Spinal cord (tissue), 10 donors: ENCODE measurements at places on chromosomes 3 and 15. TPM values are rescaled to one million over a fixed set of nuclear protein-coding genes. Genes with fewer than 3 reads are reported as not detected.
A peak's percentile ranks its signal among the peaks of the same experiment; 100 is the strongest.

DNA sequence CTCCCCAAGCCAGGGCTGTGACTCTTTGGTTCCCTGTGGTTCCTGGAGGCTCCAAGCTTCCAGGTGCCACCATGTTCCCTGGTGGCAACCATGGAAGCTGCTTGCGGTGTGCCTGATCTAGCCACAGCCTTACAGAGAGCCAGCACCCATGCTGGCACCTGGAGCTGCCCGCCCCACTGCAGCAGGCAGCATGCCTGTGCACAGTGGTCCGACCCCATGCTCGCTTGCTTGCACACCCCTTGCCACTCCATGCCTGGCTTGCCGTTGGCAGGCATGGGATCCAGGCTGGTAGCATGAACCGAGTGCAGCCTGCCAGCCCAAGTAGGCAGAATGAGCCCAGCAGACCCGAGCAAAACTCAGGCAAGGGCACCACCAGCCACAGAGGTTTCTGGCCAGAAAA, 53.9 kb downstream of the SLMAP start:
- H3K27me3 ChIP-seq, result no peaks in the 10 kb centered on the region
- no peak for DNase-seq
- peaks cover 3% of the 10 kb centered on the region for H3K36me3 ChIP-seq
- H3K4me1 ChIP-seq, result peaks cover 9% of the 10 kb centered on the region
- no peak overlapping the region for H3K4me3 ChIP-seq

DNA sequence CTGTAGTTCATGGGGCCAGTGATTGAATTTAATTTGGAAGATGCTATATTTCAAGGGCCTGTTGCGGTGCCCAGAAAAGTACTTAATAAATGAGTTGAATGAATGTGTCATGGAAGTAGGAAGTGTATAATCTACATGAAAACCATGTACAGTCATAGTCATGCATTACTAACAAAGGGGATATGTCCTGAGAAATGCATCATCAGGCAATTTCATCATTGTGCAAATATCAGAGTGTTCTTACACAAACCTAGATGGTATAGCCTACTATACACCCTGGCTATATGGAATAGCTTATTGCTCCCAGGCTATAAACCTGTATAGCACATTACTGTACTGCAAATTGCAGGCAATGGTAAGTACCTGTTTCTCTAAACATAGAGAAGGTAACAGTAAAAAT, 10.7 kb upstream of the MYO5C start:
- no peaks in the 10 kb centered on the region for H3K4me1 ChIP-seq
- H3K4me3 ChIP-seq, result no peak overlapping the region
- no peak overlapping the region for H3K27ac ChIP-seq
- peaks cover 15% of the 10 kb centered on the region for H3K36me3 ChIP-seq

DNA sequence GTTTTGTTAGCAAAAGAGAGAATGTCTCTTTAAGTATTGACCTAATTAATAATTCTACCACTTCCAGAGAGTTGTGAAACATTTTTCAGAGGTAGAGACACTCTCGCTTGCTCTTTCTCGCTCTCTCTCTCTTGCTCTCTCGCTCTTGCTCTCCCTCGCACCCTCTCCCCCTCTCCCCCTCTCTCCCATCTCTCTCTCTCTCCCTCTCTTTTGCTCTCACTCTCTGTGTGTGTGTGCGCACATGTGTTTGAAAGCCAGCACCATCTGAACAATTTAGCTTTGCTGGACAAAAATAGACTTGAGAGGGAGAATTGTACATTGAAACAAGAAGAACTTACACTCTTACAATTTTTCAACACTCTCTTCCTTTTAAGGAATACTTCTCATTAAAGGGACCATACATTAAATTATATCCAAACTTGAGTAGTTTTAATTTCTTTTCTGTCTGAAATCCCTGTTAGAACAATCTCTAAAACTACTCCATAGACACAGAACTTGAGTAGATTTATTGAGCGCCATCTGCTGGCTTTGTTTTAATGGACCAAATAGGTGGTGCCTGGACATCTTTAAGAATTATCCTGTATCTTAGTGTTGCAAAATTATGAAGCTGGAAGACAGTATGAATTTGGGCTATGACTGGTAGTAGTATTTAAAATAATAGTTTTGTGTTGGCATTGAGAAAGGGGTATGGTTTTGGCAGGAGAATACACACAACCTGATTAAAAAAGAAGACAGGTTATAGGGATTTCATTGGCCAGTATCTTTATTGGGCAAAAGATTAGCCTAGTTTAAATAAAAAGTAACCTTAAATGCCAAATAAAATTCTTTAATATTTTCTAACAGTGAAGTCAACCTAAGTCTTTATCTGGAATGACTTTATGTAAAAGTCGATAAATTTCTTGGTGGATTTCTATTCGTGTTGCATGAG, 124.6 kb downstream of the AKAP13 start:
- H3K27me3 ChIP-seq, result no peaks in the 10 kb centered on the region
- no peaks in the 10 kb centered on the region for H3K36me3 ChIP-seq
- peak overlapping the region; percentile 18 for H3K27ac ChIP-seq

GRCh38 chr15:77418966-77419835, 703 bp downstream of the PEAK1 start:
- H3K36me3 ChIP-seq, result no peaks in the 10 kb centered on the region
- DNase-seq, result peak; percentile 20
- H3K27ac ChIP-seq, result peak overlapping the region; percentile 89
- no peaks in the 10 kb centered on the region for H3K27me3 ChIP-seq

- DNase-seq, result no peak
- H3K36me3 ChIP-seq, result no peaks in the 10 kb centered on the region
- H3K27me3 ChIP-seq, result no peaks in the 10 kb centered on the region
- H3K4me3 ChIP-seq, result no peak overlapping the region
Measured at GRCh38 chr3:112653881-112654300, 12.9 kb upstream of the CCDC80 start.

GRCh38 chr3:177211503-177212277, 14.4 kb upstream of the TBL1XR1 start:
- no peak for DNase-seq
- no peaks in the 10 kb centered on the region for H3K27me3 ChIP-seq
- H3K4me1 ChIP-seq, result no peaks in the 10 kb centered on the region
- no peak overlapping the region for H3K4me3 ChIP-seq

ROPN1 gene
- 0.42 TPM for polyA plus RNA-seq

CA12 gene
- 8.2 TPM for polyA plus RNA-seq

DNA sequence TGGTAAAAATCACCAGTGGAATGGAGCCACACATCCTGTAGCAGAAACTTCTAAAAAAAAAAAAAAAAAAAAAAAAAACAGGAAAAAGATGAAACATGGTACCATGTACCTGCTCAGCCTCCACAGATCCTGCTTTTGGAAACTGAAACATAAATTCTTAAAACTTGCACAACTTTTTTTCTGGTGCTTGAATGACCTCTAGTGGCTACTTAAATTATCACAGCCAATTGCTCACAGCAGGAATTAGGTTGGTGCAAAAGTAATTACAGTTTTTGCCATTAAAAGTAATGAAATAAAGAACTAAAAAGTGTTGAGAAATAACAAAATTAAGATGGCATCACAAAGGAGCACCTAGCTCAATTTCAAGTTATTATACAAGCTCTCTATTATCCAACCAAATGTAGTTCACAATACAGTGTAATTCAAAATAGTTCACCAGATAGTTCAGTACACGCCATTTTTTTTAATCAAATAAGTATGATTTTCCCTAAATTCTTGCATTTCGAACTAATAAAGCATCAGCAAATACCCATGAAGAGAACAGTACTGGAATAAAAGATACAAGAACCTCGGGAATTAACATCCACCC, 80.6 kb downstream of the ULK4 start:
- no peaks in the 10 kb centered on the region for H3K27me3 ChIP-seq
- no peak overlapping the region for H3K27ac ChIP-seq
- H3K36me3 ChIP-seq, result no peaks in the 10 kb centered on the region
- peak; percentile 72 for DNase-seq

MYLK gene
- 17.0 TPM for polyA plus RNA-seq

DNA sequence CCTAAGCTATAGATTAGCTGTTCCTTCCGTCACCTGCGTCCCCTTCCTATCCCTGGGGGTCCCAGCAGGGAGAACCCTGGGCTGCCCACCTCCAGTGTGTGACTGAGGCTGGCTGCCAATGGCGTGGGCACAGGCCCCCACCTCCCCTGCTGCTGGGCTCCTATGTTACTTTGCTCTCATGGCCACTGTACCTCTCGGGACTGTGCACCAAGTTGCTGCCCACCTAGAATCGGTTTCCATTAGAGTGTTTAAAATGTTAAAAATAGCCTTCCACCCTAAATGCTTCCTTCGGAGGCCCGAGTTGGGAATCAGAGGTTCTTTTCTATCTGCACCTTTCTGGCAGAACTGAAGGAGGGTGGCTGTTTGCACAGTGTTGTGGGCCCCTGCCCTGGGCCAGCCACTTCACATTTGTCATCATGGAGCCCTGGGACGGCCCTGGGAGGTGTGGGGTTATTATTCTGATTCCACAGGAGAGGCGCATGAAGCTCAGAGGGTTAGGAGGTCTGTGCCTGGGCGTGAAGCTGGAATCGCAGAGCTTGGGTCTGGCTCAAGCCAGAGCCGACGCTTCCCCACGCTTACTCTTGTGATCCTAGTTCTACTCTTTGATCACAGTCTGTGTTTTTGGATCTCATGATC, 29.1 kb downstream of the IRAK2 start:
- peak overlapping the region; percentile 3 for H3K27ac ChIP-seq
- no peaks in the 10 kb centered on the region for H3K27me3 ChIP-seq
- H3K36me3 ChIP-seq, result peaks cover 3% of the 10 kb centered on the region
- no peak overlapping the region for H3K4me3 ChIP-seq
- H3K4me1 ChIP-seq, result peaks cover 20% of the 10 kb centered on the region

GNAT1 gene
- 0.29 TPM for polyA plus RNA-seq

GRCh38 chr3:76308541-76308940, 523.2 kb upstream of the ZNF717 start:
- H3K36me3 ChIP-seq, result no peaks in the 10 kb centered on the region
- no peak for DNase-seq
- H3K4me1 ChIP-seq, result no peaks in the 10 kb centered on the region
- H3K27ac ChIP-seq, result no peak overlapping the region
- H3K4me3 ChIP-seq, result no peak overlapping the region

GRCh38 chr3:43212914-43213611, 73.3 kb upstream of the SNRK start:
- H3K4me3 ChIP-seq, result no peak overlapping the region
- H3K36me3 ChIP-seq, result no peaks in the 10 kb centered on the region
- no peak for DNase-seq
- no peaks in the 10 kb centered on the region for H3K4me1 ChIP-seq

- DNase-seq, result no peak
- H3K4me3 ChIP-seq, result no peak overlapping the region
- H3K27me3 ChIP-seq, result no peaks in the 10 kb centered on the region
- no peaks in the 10 kb centered on the region for H3K4me1 ChIP-seq
- no peak overlapping the region for H3K27ac ChIP-seq
- H3K36me3 ChIP-seq, result peaks cover 53% of the 10 kb centered on the region
Measured at GRCh38 chr3:51637941-51638471, 33.0 kb upstream of the TEX264 start.

LRRC28 gene
- 33.3 TPM for polyA plus RNA-seq

DNA sequence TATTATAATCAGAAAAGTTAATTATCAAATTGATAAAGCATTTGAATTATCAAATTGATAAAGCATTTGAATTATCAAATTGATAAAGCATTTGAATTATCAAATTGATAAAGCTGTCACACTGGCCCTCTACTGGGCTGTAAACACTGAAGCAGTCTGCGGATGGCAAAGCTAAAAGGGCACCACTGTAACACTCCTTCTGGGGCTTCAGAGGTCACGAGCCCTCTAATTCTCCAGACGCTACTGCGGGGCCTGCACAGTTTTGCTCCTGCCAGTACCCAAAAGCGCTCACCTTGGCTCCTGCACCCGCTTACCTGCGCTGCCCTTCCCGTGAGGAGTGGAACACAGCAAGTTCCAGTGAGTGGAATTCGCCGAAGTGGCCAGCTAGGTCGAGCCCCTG, 409.0 kb upstream of the KCNMB2 start:
- H3K27ac ChIP-seq, result no peak overlapping the region
- no peaks in the 10 kb centered on the region for H3K4me1 ChIP-seq
- no peaks in the 10 kb centered on the region for H3K36me3 ChIP-seq
- H3K4me3 ChIP-seq, result no peak overlapping the region
- H3K27me3 ChIP-seq, result no peaks in the 10 kb centered on the region
- DNase-seq, result no peak

FAM174B gene
- 16.9 TPM for polyA plus RNA-seq

TGM4 gene
- polyA plus RNA-seq, result 0.08 TPM

DNA sequence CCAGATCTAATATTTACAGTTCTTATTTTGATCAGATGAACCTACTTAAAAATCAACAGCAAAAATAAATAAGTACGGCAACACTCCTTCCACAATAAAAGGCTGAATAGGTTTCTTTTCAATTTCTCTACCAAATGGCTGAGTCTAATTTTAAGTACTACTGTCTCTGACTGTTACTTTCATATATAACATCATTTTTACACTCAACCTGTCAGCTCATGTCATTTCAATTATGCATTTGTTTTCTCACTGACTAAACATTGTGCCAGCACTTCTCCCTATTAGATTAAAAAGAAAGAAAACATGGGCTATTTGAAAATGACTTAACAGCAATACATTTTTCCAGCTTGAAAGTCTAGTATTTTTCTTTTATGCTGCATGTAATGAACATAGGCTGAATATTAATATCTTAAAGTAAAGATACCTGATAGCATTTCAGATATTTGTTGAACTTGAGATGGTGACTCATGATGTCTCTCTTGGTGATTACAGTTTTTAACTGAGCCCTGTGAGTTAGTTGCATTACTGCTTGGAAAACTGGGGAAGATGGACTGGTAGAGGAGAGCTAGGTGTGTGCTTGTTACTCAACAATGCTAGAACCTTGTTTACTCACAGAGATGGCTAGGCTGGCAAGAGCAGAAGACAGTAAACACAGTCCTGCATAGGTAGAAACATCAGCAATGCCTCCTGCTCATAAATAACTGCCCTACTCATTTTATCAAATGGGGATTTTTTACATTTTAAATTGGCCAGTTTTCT, 73.9 kb downstream of the PEX5L start:
- no peak overlapping the region for H3K4me3 ChIP-seq
- no peak for DNase-seq
- H3K27me3 ChIP-seq, result no peaks in the 10 kb centered on the region

- no peaks in the 10 kb centered on the region for H3K4me1 ChIP-seq
- peaks cover 10% of the 10 kb centered on the region for H3K36me3 ChIP-seq
- no peak overlapping the region for H3K4me3 ChIP-seq
- DNase-seq, result no peak
- H3K27me3 ChIP-seq, result no peaks in the 10 kb centered on the region
Measured at GRCh38 chr15:68173119-68173518, 32.0 kb downstream of the CALML4 start.

DNA sequence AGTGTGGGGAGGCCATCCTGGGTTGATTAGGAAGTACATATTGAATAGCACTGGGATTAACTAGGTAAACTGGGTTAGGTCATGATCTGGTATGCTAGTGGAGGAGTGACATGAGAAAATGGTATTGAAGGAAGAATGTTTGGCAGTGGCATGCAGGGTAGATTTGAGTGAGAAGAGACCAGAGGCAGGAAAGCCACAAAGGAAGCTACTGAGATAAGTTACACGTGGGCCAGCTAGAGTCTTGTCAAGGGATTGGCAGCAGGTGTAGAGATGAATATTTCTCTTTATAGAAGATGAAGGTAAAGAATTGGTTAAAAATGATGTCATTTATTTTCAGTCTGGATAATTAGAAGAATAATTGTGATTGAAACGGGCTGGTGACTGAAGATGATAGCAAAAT, 91.0 kb upstream of the TPRG1 start:
- no peak overlapping the region for H3K27ac ChIP-seq
- no peak overlapping the region for H3K4me3 ChIP-seq
- H3K36me3 ChIP-seq, result no peaks in the 10 kb centered on the region
- no peak for DNase-seq
- no peaks in the 10 kb centered on the region for H3K27me3 ChIP-seq
